ENCODE measurements at places on chromosomes 7 and 10.
A peak's percentile ranks its signal among the peaks of the same experiment; 100 is the strongest.

GRCh38 chr7:10802526-10802925 is 171.1 kb upstream of the PHF14 start:
- H3K27ac ChIP-seq, result no peak overlapping the region
- DNase-seq, result no peak
- no peaks in the 10 kb centered on the region for H3K36me3 ChIP-seq
- no peak overlapping the region for H3K4me3 ChIP-seq
- H3K27me3 ChIP-seq, result no peaks in the 10 kb centered on the region
- H3K4me1 ChIP-seq, result no peaks in the 10 kb centered on the region

GRCh38 chr10:84137811-84138210 is 1.5 kb upstream of the GHITM start:
- DNase-seq, result no peak
- no peak overlapping the region for H3K27ac ChIP-seq
- H3K27me3 ChIP-seq, result no peaks in the 10 kb centered on the region
- no peak overlapping the region for H3K4me3 ChIP-seq

DNA sequence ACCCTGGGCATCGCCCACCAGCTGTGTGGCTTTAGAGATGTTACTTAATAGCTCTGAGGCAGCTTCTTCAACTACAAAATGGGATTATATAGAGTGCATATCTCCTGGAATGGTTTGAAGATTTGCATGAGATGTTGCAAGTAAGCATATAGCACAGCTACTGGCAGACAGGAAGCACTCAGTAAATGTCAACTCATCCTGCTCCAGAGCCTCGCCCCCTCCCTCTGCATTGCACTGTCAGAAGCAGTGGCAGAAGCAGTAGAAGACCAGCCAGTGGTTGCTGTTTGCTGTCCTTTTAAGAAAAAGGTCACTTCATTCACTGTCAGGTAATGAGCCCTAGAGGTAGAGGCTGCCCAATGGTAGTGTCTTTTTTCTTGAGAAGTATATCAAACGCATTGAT is 180.0 kb upstream of the GHITM start:
- DNase-seq, result no peak
- H3K4me1 ChIP-seq, result no peaks in the 10 kb centered on the region
- no peak overlapping the region for H3K27ac ChIP-seq
- no peaks in the 10 kb centered on the region for H3K36me3 ChIP-seq
- no peak overlapping the region for H3K4me3 ChIP-seq

- no peak overlapping the region for H3K4me3 ChIP-seq
- DNase-seq, result no peak
- no peaks in the 10 kb centered on the region for H3K4me1 ChIP-seq
- H3K27me3 ChIP-seq, result no peaks in the 10 kb centered on the region
Measured at GRCh38 chr7:40147371-40148246, 12.8 kb downstream of the SUGCT start.

- H3K36me3 ChIP-seq, result peaks cover 19% of the 10 kb centered on the region
- peak overlapping the region; percentile 50 for H3K27ac ChIP-seq
- peaks cover 95% of the 10 kb centered on the region for H3K4me1 ChIP-seq
- H3K27me3 ChIP-seq, result no peaks in the 10 kb centered on the region
Measured at GRCh38 chr7:5691606-5692005, 89.9 kb downstream of the RNF216 start.

DNA sequence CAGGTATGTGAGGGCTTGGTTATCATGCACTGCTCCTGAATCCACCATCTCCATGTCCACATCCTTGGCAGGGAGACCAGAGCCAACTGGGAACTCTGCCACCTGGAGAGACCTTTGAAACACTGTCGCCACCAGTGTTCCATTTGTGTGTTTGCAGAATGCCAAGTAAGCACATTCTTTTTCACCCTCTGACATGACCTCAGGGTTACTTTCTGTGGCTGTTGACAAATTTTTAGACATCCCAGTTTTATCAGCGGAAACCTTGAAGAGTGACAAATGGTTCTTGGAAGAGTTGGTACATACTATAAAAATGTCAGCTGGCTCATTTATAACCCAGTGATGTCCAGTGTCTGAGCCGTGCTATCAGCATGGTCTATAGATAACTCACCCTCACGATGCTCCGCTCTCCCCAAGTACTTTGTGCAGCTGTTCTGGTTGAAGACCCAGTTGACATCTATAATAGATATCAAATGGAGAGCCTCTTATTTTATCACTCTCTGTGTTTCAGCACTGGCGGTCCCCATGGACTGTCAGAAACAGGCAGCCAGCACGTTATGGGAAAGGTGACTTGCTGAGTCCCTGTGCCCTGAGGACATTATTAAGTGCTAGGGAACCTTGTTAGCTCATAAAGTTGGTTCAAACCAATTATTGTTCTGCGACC is 563.1 kb upstream of the GALNT17 start:
- DNase-seq, result no peak
- H3K27me3 ChIP-seq, result no peaks in the 10 kb centered on the region
- peaks cover 7% of the 10 kb centered on the region for H3K4me1 ChIP-seq

All from esophagus squamous epithelium (tissue), 5 donors.